ENCODE measurements at places on chromosomes 7 and 10. TPM values are rescaled to one million over a fixed set of nuclear protein-coding genes. Genes with fewer than 3 reads are reported as not detected.

Gene RBP4
- not detected for total RNA-seq

Gene MYH16
- total RNA-seq: not detected

Gene ANXA8
- total RNA-seq: 0.30 TPM

Gene DPY19L1
- total RNA-seq: 16.4 TPM

Gene RPEL1
- not detected for total RNA-seq

Measured in activated CD4-positive, alpha-beta T cell treated with anti-CD3 and anti-CD28 coated beads, Interleukin-2, amount 10 ng/mL, durations not matched to agents 7 days and 5 days (primary cell).